ENCODE measurements at places on chromosomes 13 and 19.

DNA sequence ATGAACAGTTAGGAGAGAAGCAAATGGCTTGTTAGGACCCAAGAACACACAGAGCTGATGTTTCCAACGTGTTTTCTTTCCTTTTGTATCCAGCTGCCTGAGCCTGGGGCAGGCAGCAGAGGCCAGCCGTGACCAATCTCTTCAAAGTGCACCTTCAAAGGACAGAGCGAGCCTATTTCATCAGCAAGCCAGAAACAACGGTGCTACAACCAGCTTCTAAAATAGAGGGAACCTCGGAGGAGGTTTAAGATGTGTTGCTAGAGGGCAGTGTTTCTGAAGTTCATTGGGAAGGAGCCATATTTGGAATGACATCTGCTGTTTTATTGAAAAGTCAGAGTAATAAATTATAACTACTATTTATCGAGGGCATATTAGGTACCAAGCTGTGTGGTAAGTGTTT, 56.2 kb upstream of the RFC3 start:
- peak; percentile 85 for DNase-seq

- DNase-seq = peak; percentile 47
Measured at GRCh38 chr19:18966307-18966706, 25.3 kb upstream of the HOMER3 start.

GRCh38 chr19:55014714-55015113, 23.4 kb downstream of the GP6 start:
- peak; percentile 85 for DNase-seq

DNA sequence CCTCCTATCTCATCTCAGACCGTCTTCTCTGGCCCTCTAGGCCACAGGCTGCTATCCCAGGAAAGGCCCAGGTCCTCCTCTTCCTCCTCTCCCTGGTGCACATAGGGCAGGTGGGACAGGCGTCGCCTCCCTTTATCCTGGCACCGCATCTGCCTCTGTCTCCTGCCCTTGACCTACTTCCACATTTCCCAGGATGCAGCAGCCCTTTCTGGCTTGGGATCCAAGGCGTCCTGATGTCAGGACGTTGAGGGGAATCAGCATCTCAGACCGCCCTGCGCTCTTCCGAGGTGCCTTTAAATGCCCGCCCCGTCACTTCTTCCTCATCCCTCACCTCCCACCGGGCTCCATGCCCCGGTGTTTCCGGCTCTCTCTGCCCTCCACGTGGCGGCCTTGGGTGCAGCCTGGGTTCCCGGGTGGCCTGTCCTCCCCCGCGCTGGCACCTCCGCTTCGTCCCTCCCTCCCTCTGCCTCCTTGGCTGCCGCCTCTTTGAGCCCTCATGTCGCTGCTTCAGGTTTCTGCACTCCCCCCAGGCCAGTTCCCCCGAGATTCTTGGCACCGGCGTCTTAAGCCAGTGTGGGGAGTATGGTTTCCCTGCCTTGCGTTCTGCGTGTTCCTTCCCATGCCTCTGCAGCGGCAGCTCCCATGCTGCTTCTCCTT, 66.3 kb downstream of the KDM4B start:
- no peak for DNase-seq

GRCh38 chr13:51590231-51590970, 6.1 kb downstream of the WDFY2 start:
- no peak for DNase-seq

DNA sequence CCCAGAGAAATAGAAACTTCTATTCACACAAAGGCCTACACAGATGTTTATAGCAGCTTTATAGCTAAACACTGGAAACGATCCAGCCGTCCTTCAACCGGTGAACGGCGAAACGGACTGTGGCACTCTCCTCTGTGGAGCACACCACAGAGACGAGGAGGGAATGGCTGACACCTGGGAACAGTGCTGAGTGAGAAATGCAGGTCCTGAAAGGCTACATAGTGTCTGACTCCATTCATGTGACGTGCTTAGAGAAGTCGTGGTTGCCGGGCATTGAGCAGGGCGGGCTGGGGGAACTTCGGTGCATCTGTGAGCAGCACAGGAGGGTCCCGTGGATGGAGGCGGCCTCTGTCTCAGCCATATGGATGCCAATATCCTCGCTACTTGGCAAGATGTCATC, 3.1 kb upstream of the GRK1 start:
- no peak for DNase-seq

- no peak for DNase-seq
Measured at GRCh38 chr13:57632276-57633140, 964 bp downstream of the PCDH17 start.

DNA sequence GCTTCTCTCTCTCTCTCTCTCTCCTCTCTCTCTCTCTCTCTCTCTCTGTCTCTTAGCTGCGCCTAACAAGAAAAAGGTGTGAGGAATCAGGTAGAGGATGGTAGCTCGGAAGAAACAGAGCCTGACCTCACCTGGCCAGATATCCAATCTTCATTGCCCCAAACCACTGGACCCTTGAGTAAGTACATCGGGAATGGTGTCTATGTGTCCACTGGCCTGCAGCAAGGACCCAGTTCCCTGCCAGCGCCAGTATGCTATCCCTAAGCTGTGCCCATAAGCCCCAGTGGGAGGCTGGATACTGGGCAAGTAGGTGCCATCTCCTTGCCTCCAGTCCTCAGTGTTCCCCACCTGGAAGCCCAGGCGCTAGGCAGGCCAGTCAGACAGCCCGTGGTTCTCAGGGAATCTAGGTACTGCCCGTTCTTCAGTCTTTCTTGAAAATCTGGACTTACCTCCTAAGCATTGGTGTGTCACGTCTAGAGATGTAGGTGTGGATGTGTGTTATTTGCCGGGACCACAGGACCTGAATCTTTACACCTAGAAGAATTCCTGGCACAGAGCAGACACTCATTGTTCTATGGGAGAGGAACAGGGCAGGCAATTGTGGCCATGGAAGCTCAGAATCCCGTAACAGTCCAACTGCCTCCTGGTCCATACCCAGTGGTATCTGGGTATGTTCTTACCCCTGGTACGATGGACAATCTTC, 7.3 kb downstream of the URAD start:
- DNase-seq = no peak

- DNase-seq = no peak
Measured at GRCh38 chr19:49368711-49369358, 5.2 kb downstream of the DKKL1 start.

DNA sequence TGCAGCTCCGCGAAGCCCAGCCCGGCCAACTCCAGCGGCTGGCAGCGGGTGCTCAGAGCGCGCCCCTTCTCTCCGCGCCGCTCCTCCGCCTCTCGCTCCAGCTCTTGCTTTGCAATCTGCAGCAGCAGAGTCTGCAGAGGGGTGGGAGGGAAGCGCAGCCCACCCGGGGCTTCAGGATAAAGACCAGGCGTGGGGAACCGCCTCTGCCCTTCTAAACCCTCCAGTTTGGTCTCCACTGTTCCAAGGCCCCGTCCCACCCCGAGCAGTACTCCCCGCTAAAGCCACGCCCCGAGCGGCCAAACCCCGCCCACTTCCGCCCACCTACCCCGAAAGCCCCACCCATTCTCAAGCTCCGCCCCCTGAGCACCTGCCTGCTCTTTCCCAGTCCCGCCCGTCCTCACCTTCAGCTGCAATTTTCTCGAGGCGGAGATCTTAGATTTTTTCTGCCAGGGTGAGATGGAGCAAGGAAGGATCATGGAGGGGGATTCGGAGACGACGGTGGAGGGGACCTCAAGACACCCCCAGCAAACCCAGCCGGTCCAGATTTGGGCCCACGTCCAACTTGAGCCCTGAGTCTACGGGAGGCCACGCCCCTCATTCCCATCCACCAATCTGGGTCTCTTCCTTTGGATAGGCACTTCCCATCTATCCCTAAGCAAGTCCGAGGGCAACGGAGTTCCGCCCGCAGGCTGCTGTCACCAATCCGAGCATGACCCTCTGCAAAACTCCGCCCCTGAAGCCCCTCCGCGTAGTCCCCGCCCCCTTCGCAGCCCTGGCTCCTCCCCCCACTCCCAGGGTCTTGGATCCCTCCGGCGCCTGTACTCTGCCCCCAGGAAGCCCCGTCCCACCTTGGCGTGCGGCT, 1.1 kb downstream of the TNNI3 start:
- DNase-seq = peak; percentile 96

DNA sequence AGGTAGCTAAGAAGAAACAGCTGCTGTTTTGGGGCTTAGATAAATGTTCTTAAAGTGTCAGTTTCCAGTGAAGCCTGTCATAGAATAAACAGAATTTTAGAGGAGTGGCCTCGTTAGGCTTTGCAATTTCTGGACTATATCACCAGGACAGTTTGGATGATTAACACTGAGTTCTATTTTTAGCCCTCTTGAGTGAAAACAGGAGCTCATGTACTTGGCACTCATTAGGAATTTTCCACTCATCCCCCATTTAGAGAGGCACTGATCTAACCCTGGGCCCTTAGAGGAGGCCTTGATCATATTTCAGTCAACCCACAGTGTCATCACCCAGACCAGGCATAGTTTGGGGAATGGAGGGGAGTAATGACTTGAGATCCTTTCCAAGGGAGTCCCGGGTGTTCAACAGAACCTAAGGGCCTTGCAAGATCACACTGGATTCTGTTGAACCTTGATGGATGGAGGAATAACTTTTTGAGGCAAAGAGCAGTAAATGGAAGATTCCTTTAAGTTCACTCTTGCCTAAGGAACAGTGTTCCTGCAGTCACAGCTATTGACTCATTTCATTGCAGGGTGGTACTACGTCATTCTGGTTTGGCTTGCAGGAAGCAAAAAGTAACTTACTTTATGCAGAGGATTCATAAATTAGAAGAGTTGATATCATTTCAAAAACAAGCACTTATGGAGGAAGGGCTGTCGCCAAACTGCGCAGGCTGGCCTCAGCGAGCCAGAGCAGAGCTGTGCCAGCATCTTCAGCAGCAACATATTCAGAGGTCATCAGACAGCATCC, 160.2 kb downstream of the SLC7A1 start:
- DNase-seq = no peak

DNA sequence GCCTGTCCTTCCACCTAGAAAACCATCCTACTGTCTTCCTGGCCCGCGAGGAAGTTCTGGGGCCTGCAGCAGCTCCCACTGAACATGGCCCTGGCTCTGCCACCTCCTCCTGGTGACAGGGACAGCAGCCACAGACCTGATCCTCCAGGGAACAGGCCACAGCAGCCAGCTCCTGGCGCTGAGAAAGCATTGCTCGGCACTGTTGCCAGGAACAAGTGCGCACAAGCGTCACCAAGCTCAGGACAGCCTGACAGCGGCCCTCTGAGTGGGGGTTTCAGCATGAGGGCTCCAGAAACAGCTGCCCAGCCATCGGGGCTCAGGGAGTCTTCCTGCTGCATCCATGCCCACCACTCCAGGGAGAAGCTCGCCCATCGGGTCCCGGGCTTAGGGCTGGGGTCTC, 21.9 kb downstream of the AP3D1 start:
- DNase-seq = no peak

- DNase-seq = peak; percentile 91
Measured at GRCh38 chr13:110455941-110456340, 105.6 kb downstream of the RAB20 start.

DNA sequence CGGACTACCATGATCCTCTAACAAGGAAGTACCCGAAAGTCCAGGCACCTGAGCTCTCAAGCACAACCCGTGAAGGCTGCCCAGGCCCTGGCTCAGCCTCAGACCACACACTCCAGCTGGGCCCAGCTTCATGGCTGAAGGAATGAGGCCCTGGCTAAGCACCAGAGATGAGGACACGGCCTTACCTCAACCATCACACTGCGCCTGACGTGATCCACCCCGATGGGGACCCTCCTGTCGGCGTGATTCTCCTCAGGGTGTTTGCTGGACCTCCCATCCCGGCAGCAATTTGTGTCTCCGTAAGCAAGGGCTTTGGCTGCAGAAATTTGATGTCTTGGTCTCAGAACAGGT, 56.5 kb downstream of the F2RL3 start:
- DNase-seq = no peak

DNA sequence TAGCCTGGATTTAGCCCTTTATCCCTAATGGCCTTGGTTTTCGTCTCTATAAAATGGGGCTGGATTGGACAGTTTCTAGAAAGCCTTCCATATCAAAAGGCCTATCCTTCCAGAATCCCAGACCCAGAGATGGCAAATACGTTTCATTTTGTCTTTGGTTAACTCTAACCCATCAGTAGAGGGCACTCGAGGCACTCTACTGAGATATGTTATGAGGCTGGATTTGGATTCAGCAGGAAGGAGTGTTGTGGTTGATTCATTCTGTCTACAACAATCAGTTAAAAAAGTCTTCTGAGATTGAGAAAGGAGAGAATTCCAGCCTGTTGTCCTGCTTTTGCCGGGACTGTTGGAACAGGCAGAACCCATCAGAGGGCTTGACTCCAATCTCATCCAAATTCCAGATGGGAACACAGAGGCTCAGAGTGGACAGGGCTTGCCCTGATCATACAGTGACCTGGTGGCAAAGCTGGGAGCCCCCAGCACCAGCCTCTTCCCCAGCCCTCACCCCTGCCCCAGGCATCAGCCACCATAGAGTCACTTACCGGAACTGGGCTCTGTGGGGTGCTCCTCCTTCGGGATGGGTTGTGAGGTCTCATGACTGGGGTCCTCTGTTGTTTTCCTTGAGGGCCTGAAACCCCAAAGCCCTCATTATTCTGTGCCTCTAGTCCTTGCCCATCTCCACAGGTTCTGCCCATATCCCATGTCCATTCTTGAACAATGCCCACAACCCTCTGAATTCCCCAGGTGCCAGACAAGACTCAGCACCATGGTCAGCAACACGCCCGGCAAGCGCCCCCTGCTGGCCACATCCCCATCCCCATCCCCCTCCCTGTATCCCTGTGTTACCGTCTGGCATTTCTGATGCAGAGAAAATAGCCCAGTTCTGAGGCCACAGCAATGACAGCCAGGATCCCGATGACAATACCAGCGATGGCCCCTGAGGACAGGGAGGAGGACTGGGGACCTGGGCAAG, 12.3 kb upstream of the ZNF180 start:
- DNase-seq = peak; percentile 57

DNA sequence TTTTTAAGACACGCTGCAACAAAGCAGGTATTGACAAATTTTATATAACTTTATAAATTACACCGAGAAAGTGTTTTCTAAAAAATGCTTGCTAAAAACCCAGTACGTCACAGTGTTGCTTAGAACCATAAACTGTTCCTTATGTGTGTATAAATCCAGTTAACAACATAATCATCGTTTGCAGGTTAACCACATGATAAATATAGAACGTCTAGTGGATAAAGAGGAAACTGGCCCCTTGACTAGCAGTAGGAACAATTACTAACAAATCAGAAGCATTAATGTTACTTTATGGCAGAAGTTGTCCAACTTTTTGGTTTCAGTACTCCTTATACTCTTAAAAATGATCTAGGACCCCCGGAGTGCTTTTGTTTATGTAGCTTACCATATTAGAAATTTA, 1.2 kb downstream of the BRCA2 start:
- DNase-seq = peak; percentile 10

GRCh38 chr19:13980340-13980739, 25.8 kb downstream of the RFX1 start:
- no peak for DNase-seq

DNA sequence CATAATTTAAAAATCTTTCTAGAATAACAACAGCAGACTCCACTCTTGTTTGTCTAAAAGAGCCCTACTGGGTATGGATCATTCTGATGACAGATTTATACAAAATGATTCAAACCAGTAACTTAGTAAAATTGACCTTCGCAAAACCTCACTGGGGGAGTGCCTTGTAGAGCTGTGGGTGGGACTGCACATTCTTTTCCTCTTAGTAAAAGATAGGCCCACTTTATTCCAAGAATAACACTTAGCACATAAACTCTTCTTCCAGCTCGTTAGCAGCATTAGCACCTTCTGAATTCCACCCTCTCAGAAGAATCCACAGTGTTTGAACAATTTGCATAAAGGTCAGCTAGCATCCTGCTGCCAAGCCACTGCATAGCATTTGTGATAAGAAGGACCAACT, 106.8 kb downstream of the STOML3 start:
- peak; percentile 41 for DNase-seq

- DNase-seq = no peak
Measured at GRCh38 chr13:77786695-77787287, 89.3 kb downstream of the SLAIN1 start.

All from NCI-H69 (cell line).